GM03348 (cell line): ENCODE measurements at places on chromosomes 12 and 14.
A peak's percentile ranks its signal among the peaks of the same experiment; 100 is the strongest.

- DNase-seq = no peak
Measured at GRCh38 chr12:1130571-1130970, 139.5 kb downstream of the ERC1 start.

- DNase-seq = peak; percentile 80
Measured at GRCh38 chr12:127149226-127149964, 1117.6 kb upstream of the TMEM132C start.

- no peak for DNase-seq
Measured at GRCh38 chr14:95395098-95395737, 75.5 kb upstream of the CLMN start.

DNA sequence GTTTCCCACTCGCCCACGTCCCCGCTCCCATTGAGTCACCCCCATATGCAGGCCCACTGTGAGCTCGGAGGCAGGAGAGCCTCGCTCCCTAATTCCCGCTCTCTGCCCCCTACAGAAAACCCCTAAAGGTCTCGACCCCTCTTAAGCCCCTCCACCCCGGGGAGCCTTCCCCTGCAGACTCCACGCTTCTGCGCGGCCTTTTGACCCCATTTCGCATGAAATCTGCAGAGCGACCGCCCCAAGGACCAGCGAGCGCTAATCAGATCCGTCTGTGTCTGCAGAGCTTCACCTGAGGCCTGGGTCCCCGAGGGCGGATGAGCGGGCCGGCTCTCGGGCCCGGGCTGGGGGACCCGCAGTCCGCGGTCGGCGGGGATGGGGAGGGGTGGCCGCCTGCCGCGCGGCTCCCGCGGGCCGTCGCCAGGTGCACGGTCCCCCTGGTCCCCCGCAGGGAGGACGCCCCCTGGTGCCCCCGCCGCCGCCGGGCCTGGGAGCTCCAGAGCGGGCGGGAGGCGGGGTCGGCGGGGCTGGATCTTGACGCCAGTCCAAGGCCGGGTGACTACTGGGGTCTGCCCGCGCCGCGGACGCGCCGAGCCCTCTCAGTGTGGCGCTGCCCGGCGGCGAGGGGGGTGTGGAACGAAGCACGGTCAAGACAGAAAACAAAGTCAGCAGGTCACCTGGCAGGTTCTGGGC lies 10.1 kb downstream of the BMP4 start:
- no peak for DNase-seq

DNA sequence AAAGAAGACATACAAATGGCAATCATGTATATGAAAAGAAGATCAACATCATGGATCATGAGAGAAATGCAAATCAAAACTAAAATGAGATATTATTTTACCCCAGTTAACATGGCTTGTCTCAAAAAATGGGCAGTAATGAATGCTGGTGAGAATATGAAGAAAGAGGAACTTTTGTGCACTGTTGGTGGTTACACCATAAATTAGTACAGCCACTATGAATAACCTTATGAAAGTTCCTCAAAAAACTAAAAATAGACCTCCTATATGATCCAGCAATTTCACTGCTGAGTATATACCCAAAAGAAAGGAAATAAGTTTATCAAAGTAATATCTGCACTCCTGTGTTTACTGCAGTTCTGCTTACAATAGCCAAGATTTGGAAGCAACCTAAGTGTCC lies 151.7 kb downstream of the PDZRN4 start:
- DNase-seq = no peak

DNA sequence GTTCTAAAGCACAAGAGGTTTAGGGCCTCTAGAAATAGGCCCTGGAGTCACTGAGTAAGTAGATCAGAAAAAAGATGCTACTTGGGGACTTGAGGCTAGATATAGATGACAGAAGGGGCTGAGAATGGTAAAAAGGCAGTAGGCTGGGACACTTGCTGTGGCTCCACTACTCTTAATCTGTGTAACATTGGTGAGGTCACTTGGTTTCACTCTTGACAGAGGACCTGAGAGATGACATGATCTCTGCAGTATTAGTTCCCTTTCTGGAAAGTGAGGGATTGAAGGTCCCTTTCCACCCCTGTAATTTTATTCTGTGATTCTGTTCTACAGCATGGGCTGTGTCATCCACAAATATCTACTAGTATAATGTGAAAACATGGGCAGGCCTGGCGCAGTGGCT lies 39.7 kb downstream of the MAPKAPK5 start:
- DNase-seq = no peak

GRCh38 chr12:109899783-109900751 lies at the start of gene TCHP:
TCHP (plus strand) TSS chr12:109900274; CDS start chr12:109903027, 2,753 bp downstream.
- peak; percentile 92 for DNase-seq

DNA sequence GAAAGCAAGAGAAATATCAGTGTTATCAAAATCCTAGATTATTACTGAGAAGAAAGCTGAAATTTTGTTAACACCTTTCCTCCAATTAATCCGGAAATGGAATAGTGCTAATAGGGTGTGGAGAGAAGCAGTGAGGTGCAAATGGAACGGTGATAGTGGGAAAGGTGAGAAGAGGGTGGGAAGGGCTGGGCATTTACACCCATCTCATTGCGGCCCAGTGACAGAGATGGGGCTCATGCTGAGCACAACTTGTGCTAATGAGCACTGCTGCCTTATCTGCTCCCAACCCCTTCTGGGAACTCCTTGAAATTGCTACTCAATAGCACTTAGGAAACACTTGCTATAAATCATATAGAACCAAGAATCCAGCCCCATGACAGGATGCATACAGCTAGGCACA lies 94.4 kb downstream of the PTPRR start:
- no peak for DNase-seq

DNA sequence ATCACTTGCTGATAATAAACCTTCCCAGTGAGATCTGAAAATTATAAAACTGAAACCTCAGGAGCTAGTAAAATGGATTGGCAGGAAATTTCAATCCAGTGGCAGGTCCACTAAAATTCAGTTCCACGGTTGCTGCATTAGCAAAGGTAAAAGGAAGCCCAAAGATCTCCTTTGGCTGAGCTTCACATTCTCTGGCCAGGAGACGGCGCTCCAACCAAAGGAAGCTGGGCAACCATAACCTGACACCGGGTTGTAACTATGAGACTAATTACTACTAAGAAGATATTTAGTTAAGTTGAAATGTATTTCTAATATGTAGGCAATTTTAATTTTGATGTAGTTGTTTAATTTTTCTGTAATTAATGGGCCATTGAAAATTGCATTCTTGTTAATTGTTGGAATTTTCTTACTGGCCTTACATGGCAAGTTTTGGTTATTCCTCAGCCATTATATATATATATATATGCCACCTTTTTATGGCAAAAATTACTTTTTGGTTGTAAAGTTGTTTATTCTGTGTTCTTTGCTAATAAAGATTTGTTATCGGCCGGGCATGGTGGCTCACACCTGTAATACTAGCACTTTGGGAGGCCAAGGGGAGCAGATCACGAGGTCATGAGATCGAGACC lies 17.0 kb downstream of the OR8S1 start:
- DNase-seq = peak; percentile 34

- no peak for DNase-seq
Measured at GRCh38 chr12:122726080-122726558, 4.5 kb downstream of the HCAR1 start.

- DNase-seq = no peak
Measured at GRCh38 chr12:50679612-50680011, 84.3 kb upstream of the ATF1 start.

GRCh38 chr14:94925416-94926173 lies 155.7 kb upstream of the GSC start:
- no peak for DNase-seq

DNA sequence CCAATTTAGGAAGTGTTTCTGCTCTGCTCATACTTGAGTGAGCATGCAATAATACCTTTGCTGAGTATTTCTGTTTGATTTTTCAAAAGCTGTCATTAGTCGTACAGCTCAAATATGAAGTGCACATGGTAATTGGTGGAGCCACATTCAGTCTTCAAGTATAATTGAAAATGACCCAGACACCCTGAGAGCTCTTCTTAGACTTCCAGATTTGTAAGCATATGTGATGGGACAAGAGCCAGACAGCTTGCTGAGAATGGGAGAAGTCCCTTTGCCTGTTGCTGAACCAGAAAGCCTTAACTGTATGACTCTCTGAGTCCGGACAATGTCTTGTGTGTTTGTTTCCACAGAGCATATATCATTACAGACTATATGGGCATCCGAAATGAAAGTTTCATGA lies 307.3 kb downstream of the TMEM117 start:
- DNase-seq = no peak

- DNase-seq = peak; percentile 53
Measured at GRCh38 chr12:89472508-89472907, 52.1 kb downstream of the GALNT4 start.

DNA sequence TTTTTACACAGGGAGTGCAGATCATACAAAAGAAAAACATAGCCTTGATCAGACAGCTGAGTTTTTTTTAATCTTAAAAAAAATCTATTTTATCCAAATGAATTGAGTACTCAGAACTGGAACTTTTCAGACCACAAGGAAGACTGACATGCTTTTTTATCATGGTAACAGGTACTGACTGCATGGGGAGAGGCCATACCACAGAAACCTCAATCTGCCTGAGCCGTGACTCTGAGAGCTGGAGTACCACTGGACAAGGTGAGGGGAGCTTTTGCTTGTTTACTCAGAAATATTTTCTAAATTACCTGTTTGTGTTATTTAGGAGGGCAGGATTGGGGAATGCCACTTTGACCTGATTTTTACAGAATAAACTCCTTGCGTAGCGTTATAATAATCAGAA lies 143.9 kb downstream of the ALX1 start:
- DNase-seq = no peak

GRCh38 chr12:125549836-125550235 lies 484.6 kb downstream of the AACS start:
- no peak for DNase-seq
